ENCODE measurements at places on chromosomes 7 and 10.

DNA sequence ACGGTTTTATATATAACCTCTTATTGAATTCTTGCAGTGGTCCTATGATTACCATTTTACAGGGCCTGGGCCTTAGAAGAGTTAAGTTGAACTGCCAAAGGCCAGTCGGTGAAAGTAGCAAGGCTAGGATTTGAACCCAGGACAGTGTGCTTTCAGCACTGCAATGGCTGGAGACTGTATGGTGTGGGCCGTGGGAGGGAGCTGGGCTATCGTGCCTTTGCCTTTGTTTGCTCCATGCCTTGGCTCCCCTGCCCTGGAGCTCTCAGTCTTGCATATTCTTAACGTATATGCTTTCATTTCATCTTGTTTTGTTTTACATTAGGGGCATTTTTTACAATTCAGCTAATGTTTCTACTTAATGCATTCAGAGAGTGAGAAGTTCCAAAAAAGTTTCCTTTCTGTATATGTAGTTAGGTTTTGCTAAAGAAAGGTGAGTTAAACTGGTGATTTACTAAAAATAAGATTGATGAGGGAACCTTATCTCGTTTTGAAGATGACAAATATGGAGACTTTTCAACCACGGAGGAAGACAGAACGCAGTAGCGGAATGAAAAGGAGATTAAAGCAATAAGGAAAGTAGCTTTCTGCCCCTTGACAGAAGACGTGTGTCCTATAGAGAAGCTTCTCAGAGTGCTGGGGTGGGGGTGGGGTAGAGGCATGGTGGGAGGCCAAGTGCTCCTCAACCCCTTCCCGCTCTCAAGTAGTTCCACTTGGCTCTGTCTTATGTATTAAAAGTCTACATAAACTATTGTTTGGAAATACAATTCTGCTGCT is 82.5 kb downstream of the RTKN2 start:
- DNase-seq: no peak

DNA sequence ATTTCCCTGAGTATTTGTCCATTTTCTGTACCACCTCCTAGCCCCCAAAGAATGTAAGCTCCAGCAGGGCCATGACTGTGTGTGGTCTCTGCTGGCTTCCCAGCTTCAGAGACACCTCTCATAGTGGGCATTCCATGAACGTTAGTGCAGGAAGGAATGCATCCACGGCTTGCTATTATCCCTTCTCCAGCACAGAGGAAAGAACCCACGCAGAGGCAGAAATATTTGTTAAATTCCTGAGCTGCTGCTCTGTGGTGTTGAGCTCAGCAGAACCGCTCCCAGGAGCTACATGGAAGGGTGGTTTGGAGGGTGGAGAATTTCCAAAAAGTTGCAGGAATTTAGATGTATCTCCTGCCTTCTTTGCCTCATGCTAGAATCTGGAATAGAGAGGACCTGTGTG is 275.2 kb downstream of the POU6F2 start:
- no peak for DNase-seq

- DNase-seq: peak; percentile 6
Measured at GRCh38 chr10:45154502-45154901, 153.8 kb downstream of the ZNF22 start.

GRCh38 chr7:6476596-6477317 is 29.0 kb upstream of the DAGLB start:
- no peak for DNase-seq

GRCh38 chr10:76218035-76218434 is 786.6 kb downstream of the LRMDA start:
- DNase-seq: no peak

DNA sequence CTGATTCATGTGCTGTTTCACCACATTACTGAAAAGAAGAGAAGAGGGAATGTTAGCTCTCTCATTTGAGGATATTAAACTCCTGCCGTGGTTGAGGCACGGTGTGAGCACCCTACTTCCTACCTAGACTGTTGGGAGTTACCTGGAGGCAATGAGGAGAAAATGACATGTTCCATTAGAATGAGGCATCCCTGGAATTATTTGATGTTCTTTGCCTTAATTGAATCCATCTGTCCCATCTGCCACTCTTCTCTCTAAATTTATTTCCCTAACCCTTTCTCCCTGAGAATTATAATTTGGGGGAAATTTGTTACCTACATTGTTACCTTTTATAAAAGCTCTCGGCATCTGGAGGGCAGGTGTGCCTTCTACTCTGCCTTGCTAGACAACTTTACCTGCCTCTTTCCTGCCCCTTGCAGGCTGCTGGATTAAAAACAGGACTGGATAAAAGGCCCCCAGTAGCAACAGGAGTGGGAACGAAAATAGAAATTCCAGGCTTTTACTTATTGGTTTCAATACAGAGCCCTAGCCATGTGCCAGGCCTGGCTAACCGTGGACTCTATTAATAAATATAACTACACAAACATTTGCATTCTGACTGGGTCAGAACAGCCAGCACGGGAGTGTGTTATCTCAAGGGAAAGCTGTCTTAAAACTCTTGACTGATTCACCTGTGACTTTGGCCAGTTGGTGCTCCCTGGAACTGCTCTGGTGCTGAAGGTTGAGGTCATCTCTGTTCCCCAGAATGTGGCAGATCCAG is 4.4 kb upstream of the ATXN7L1 start:
- no peak for DNase-seq

- DNase-seq: no peak
Measured at GRCh38 chr10:74150204-74150989, at the start of gene AP3M1. Gene AP3M1 (minus strand): TSS chr10:74150828. CDS start chr10:74138379, 12,449 bp downstream.

DNA sequence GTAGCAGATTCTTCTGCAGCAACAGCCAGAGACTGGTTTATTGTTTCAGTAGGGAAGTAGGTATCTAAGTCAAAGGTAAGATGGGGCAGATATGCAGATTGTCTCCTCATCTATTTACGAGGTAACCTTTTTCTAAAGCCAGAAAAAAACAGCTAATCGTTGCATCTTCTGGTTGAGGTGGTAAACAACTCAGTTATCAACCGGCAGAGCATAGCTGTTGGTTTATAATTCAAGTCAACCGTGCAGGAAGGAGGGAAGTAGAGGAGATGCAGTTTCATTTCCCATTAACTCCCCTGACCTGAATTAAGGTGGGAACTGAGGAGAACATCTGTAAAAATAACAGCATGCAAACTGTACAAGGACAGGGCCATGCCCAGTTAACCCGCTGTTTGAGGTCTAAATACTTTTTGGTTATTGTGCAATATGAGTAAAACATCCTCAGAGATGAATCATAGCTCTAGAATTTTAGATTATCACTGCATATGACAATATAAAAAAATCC is 156.5 kb upstream of the ITGB1 start:
- peak; percentile 73 for DNase-seq

DNA sequence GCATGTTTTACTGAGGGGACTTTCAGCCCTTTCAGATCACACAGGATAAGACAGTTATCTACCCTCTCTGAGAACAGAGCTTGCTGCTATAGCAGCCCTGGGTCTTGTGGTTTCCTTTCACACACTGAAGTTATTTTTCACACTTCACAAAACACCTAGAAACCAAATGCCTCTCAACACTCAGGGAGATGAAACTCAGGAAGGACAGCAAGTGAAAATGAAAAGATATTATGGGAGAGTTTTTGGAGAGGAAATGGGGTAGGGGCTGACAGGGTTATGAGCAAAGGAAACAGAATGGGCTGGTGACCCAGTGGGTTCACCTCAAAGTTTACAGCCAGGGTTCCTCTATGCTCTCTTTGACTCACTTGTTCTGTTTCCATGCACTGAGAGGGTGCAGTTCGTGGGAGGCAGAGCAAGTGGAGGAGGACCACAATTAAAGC is 17.0 kb upstream of the GIMAP2 start:
- no peak for DNase-seq

GRCh38 chr10:132865851-132866600 is 76.3 kb downstream of the CFAP46 start:
- DNase-seq: no peak

DNA sequence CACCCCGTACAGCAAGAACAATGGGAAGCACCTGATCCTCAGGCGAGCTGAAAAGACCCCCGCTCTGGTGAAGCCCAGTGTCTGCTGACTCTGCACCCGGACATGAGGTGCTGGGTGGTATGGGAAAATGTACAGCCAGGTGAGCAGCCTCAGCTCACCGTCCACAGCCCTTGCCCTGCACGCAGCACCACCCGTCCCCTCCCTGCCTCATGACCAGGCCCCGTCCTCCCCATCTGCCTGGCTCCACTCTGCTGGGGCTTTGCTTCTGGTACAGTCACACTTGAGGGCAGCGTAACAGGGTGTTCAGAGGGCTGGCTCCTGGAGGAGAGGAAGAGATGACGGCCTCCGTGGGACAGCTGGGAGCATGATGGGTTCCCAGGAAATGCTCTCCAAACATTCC is 49.1 kb downstream of the NCAPG2 start:
- DNase-seq: no peak

- peak; percentile 66 for DNase-seq
Measured at GRCh38 chr7:71633551-71634008, 501.6 kb downstream of the GALNT17 start.

DNA sequence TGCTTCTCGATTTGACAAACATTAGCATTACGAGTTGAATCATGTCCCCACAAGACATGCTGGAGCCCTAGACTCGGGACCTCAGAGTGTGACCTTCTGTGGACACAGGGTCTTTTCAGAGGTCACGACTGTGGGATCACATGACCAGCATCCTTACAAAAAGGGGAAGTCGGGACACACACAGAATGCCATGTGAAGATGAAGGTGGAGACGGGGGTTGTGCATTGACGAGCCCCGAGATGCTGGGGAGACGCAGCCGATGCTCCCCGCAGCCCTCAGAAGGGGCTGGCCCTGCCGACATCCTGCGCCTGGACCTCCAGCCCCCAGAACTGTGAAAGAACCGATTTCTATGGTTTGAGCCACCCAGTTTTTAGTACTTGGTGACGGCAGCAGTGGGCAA is 7.5 kb downstream of the ZFAND2A start:
- no peak for DNase-seq

GRCh38 chr7:11681461-11681860 is 150.5 kb downstream of the THSD7A start:
- peak; percentile 25 for DNase-seq

- DNase-seq: no peak
Measured at GRCh38 chr10:13528875-13529713, at the start of gene BEND7. Gene BEND7 (minus strand): TSS chr10:13529014. CDS start chr10:13528533, 481 bp downstream.

GRCh38 chr7:66033471-66034385 is 41.9 kb upstream of the ASL start:
- DNase-seq: no peak

DNA sequence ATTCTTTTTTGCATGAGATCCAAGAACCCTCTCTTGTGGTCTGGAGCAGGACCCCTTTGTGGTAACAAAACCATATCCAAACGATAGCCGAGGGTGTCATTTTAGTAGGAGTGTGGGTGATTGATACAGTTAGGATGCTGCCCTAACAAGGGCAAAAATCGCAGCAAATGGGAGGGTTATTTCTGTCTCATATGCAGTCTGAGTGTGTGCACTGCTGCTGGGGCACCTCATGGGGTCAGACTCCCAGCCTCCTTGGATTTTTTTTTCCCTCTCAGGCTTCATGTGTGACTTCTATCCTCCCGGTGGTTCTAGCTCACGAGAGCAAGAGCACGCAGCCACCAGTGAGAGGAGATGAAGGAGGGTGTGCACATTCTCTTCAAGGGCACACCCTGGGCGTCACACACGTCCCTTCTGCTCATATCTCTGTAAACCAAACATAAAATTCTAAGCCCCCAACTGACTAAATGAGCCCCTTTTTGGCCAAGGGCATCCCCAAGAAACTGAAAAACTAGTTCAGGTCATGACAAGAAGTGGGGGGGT is 28.6 kb upstream of the IL15RA start:
- no peak for DNase-seq

GRCh38 chr7:36958111-36958733 is 233.9 kb upstream of the AOAH start:
- no peak for DNase-seq

DNA sequence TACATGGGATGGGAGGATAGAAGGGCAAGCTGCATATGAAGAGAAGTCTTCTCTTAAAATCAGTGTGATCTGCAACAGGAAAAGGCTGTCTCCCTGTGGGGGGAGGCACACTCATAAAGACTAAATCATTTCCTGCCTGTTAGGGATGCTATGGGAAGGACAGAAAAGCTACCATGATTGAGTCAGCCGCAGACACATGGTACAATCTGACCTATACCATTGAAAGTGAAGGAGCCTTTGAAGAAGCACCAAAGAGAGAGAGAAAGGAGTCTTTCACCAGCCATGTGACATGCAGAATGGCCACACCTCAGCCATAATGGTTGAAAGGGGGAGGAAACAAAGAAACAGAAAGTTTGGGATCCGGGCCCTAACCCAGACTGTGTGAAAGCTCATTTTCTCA is 29.1 kb downstream of the NUDCD3 start:
- peak; percentile 48 for DNase-seq

DNA sequence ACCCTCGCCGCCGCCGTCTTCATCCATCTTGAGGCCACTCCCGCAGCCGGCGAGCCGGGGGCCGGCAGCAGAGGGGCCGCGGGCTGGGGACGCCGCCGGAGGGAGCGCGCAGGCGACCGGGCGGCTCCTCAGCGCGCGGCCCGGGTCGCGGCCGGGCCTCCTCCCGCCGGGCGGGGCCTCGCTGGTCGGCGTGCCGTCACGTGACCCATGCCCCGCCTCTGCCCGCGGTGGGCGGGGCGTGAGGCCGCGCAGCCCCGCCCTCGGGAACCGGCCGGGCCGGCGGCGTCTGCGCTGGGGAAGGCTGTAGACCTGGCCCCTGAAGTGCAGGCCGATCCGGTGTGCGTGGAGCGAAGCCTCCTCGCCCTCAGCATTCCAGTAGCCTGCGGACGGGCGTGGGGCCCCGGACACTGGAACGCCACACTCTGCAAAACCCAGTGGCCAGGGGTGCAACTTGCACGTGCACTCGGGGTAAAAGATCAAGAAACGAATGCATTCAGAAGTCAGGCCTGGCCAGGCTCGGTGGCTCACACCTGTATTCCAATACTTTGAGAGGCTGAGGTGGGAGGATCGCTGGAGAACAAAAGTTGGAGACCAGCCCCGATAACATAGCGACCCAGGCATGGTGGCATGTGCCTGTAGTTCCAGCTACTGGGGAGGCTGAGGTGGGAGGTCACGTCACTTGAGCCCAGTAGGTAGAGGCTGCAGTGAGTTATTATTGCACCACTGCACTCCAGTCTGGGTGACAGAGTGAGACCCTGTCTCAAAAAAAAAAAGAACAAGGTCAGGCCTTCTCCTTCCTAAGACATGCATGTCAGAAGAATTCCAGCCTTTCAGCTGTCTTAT is at the start of gene CYTH3:
Gene CYTH3, minus strand, starts transcription at position 144 of the 843 bp plus-strand sequence. Its CDS starts 117 bp downstream, at position 27.
- DNase-seq: peak; percentile 73

GRCh38 chr7:36205803-36206202 is 52.7 kb downstream of the EEPD1 start:
- DNase-seq: no peak
